ENCODE measurements at places on chromosomes 11 and 22. TPM values are rescaled to one million over a fixed set of nuclear protein-coding genes. Genes with fewer than 3 reads are reported as not detected.

The PRG2 gene
- 0.28 TPM for polyA plus RNA-seq

The SERHL2 gene
- polyA plus RNA-seq, result 5.6 TPM

The NDUFS8 gene
- 75.6 TPM for polyA plus RNA-seq

The CTSW gene
- polyA plus RNA-seq, result 1.0 TPM

The OR9Q1 gene
- not detected for polyA plus RNA-seq

The FLRT1 gene
- 2.6 TPM for polyA plus RNA-seq

The CNGA4 gene
- 0.14 TPM for polyA plus RNA-seq

The OR5T2 gene
- not detected for polyA plus RNA-seq

The NCF4 gene
- 2.2 TPM for polyA plus RNA-seq

The LRP4 gene
- 26.4 TPM for polyA plus RNA-seq

The OR6T1 gene
- not detected for polyA plus RNA-seq

The DYNC2H1 gene
- 45.1 TPM for polyA plus RNA-seq

The ZNF70 gene
- polyA plus RNA-seq, result 5.5 TPM

The CABP4 gene
- 1.0 TPM for polyA plus RNA-seq

The CD59 gene
- polyA plus RNA-seq, result 306 TPM

The DDI1 gene
- not detected for polyA plus RNA-seq
